ENCODE measurements at places on chromosomes 5 and 9.
A peak's percentile ranks its signal among the peaks of the same experiment; 100 is the strongest.

DNA sequence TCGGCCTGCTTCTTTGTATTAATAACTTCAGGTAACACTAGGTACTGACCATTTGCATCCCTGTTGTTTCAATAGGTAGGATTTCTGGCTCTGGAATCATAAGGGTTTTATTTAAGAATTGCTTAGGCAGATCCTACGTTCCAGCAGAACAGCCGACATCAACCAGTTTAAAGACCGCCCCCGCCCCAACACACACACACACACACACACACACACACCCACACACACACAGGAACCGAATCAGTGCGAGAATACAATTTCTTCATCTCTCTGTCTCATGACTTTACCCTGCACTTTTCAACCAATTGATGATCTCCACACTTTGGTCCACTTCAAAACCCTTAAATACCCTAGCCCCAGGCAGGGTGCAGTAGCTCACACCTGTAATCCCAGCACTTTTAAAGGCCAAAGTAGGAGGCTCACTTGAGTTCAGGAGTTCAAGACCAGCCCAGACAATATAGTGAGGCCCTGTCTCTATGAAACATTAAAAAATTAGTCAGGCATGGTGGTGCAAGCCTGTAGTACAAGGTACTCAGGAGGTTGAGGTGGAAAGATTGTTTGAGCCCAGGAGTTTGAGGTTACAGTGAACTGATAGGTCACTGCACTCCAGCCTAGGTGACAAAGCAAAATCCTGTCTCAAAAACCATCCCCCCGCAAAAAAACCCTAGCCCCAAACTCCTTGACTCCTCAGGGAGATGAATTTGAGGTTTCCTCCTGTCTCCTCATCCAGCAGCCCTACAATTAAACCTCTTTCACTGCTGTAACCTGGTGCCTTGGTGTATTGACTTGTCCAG lies 2.7 kb upstream of the MTMR12 start:
- no peak for DNase-seq

- DNase-seq: peak; percentile 68
These were observed 11.7 kb downstream of the CAVIN4 start for GRCh38 chr9:100589582-100589981.

DNA sequence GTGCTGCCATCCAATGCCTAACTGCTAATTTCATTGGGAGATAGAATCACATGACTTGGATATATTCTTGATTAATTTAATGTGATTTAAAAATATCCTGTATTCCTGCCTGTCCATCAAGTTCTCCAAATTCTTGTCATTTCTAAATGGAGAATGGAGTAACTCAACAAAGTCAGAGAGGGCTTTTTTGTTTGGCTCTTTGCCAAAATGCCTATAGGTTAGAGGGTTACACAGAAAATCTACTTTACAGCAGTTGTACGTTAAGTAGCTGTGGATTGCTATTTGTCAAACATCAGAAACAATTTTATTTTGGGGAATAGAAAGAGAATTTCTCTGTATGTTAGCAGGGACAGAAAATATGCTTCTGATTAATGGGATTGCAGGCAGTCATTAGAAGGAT lies 5.9 kb downstream of the PIK3R1 start:
- no peak for DNase-seq

DNA sequence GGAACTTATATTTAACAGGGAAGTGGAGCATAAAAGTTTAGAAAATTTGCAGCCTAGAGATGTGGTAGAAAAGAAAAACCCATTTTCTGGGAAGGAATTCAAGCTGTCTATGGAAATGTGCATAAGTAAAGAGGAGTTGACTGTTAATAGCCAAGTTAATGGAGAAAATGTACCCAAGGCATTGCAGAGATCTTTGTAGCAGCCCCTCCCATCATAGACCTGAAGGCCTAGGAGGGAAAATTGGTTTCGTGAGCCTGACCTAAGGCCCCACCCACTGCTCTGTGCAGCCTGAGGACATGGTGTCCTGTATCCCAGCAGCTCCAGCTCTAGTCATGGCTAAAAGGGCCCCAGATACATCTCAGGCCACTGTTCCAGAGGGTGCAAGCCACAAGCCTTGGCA lies 772.4 kb upstream of the RIOK2 start:
- DNase-seq: no peak

DNA sequence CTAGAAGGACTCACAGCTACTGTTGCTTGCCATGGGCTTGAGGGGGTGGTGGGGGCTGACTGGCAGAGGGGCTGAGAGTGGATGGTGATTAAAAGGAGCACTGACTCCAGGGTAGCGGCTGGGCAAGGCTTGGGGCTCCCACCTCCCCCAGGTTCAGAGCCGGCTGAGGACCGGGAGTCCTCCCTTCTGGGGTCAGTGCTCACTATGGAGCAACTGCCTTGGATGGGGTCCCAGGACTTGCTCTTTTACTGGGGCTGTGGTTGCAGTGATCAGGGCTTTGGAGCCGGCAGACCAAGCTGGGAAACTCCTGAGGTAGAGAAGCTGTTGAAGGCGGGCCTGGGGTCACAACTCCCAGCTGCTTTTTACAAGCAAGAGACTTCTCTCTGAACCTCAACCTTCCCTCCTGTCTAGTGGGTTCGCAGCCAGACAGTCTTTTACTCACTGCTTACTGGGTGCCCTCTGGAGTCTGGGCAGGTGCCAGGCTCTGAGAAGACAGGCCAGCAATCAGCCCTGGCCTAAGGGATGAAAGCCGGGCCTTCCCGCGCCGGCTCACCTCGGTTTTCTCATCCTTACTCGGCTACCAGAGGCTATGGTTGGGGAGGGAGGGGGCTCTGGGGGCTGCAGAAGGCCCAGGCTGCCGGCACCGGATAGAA lies 795 bp upstream of the ASS1 start:
- DNase-seq: no peak

- no peak for DNase-seq
These were observed 1328.2 kb upstream of the NUDT12 start for GRCh38 chr5:104890767-104891166.

DNA sequence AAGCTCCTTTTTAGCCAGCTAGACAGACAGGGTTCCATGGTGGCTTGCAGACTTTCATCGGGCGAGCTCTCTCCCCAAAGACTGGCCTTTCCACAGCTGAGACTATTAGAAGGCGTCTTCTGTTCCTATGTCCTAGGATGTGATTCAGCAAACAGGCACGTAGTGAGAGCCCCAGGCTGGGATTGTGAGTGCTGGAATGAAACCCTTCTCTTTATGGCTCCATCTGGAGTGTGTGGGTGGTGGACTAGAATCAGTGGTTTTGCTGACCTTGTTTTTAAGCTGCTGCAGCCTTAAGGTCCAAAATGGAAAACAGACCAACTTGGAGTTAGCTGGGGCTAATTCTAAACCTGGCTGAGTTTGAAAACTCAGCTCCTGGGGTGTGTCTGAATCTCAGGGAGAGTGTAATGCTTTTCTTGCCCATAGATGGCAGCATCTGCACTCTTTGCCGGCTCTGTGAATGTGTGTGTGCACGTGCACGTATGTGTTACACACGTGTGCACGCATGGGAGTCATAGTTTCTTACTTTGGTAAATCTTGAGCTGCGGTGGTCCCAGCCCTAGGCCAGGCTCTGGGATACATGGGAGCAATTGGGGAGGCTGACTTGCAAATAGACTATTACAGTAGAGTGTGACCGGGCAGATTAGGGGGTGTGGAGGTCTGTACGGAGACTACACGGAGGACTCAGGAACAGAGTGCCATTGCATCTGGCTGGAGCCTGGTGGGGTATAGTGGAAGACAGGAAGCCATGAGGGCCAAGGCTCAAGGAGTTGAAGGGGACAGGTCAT lies 10.7 kb downstream of the GSN start:
- DNase-seq: peak; percentile 99

DNA sequence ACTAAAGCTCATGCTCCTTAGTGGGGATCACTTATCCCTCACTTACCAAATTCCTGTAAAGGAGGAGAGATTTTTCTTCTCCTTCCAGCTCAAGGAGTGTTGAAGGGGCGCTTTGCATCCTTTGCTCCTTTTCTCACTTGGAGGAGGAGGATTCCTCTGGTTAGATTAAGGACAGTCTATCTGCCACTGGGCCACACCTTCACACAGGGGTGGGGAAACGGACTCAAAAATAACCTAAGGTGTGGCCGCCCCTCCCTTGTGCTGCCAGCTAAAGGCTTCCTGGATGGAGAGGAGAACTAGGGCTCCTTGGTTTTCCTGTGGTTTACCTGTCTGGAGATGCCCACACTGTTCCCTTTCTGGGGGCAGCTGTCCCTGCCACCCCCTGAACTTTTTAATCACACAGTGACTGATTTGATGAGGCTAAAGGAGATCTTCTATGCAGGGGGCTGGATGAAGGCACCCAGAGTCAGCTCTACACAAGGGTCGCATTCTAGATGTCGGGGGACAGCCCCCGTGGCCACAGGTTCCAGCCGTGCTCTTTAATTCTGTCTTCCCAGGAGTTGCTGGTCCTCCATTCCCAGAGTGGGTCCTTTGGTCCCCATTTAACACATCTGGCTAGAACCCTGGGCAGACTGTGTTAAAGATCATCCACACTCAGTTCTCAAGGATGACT lies 14.4 kb downstream of the GLRX start:
- DNase-seq: no peak

GRCh38 chr5:14920121-14920520 lies 48.5 kb upstream of the ANKH start:
- DNase-seq: no peak
